Activated T-helper 1 cell treated with anti-CD3 and anti-CD28 coated beads, Interleukin-2, amount 50 U/mL, for 16 hours (primary cell): ENCODE measurements at places on chromosomes 13 and 19.
A peak's percentile ranks its signal among the peaks of the same experiment; 100 is the strongest.

DNA sequence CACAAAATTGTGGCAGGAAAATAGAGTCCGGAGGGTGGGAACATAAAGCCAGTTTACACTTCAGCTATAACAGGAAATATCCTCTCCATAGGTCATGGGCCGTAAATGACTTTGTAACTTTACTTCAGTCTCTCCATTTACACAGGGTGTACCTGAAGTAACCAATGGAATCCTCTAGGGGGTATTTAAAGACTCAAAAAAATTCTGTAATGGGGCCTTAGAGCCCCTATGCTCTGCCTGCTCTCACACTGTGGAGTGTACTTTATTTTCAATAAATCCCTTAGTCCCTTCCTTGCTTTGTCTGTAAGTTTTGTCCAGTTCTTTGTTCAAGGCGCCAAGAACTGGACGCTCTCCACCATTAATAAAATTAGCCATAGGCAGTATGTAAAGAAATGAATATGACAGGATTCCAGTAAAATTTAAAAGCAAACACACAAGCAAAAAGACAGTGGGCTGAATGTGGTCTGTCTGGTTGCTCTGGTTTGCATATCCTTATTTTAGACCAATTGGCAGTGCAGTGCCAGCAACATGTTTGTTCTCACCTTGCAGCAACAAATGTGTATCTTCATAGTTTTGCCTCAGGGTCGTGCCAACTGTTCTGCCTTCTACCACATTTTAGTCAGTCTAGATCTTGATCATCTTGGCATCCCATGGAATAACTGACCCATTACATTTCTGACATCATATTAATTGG, 801.5 kb upstream of the SPRY2 start:
- DNase-seq: no peak

- DNase-seq: peak; percentile 66
These were observed 153.5 kb upstream of the KLF12 start for GRCh38 chr13:74287724-74288169.

- DNase-seq: no peak
These were observed 7.7 kb downstream of the ZNF253 start for GRCh38 chr19:19873381-19873780.

- DNase-seq: no peak
These were observed 13.1 kb upstream of the TMEM161A start for GRCh38 chr19:19151418-19151817.

DNA sequence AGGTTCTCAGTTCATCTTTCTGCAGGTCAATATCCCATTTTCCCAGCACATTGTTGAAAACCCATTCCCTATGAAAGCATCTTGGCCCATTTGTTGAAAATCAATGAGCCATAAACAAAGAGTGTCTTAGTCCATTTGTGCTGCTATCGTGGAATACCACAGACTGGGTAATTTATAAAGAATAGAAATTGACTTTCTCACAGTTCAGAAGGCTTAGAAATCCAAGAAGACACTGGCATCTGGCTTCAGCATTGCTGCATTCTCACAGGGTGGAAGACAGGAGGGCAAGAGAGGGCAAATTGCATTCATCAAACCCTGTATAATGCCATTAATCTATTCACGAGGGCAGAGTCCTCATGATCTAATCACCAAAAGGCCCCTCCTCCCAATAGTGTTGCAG, 34.1 kb downstream of the ZNF823 start:
- no peak for DNase-seq

- DNase-seq: no peak
These were observed 106.4 kb upstream of the MLNR start for GRCh38 chr13:49113526-49114286.

DNA sequence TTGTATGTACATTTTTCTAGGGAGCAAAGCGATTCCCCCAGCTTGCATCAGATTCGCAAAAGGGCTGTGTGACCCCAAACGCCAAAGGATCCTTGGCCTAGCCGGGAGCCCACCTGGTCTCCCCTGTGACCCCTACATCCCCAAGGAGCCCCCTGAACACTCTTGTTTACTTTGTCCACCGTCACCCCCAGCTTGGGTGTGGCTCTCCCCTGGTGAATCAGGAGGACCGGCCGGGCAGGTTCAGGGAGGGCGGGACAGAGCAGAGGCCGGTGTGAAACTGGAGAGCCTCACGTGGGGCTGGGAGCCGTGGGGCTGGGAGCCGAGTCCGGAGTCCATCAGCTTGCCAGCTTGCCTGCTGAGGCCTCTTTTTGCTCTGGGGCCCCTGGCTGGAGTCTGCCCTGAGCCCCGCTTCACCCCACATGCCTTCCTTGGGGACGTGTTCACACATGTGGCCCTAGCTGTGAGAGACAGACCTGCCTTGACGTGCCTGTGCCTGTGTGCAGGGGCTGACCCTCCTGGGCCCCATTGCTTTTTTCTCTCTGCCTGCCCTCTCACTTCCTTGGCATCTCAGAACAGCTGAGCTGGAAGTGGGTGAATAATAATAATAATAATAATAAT, 2.0 kb downstream of the ITPKC start:
- no peak for DNase-seq

GRCh38 chr13:45859705-45860104, 8.2 kb upstream of the SIAH3 start:
- DNase-seq: no peak

- DNase-seq: no peak
These were observed 4.3 kb downstream of the RUVBL2 start for GRCh38 chr19:48997972-48998371.

GRCh38 chr19:49084206-49085019, 838 bp upstream of the SNRNP70 start:
- DNase-seq: no peak

GRCh38 chr19:28445826-28446225, 767.1 kb downstream of the UQCRFS1 start:
- DNase-seq: no peak

- no peak for DNase-seq
These were observed 113.2 kb upstream of the MCF2L start for GRCh38 chr13:112855859-112856258.

- DNase-seq: no peak
These were observed 741 bp upstream of the TUBGCP3 start for GRCh38 chr13:112588490-112589297.

GRCh38 chr13:62793850-62794249, 1378.2 kb upstream of the PCDH20 start:
- DNase-seq: no peak

DNA sequence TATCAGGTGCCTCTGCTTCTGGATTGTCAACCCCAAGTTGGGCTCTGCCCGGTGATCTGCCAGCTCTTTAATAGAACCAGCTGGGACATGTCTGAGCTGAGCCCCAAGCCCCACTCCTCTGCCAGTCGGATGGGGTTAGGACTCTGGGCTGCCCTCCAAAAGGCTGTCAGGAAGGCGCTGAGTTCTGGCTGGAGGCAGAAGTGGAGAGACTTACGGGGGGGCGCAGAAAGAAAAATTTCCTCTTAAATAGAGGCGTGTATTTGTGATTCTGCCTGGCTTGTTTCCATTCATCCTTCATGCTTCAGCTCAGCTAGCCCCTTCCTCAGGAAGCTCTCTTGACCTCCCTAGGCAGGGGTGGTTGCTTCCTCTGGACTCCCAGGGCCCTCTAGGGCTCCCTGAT, 985 bp upstream of the KCNK6 start:
- no peak for DNase-seq

DNA sequence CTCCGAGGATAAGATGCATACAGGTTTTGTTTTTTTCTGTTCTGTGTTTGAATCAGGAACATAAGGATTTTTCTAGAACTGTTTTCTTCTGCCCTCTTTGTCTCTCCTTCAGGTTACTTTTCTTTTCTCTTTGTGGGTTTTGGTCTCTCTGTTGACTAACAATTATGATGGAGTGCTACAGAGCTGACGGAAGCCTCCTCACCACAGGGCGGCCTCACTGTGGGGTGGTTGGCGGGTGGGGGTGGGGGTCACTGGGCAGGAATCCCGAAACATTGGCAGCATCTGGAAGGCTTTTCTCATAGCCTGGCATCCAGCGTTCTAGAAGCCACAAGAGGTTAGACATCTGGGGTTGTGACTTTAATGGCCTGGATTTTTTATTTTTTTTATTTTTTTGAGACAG, 12.0 kb upstream of the MATK start:
- DNase-seq: no peak

DNA sequence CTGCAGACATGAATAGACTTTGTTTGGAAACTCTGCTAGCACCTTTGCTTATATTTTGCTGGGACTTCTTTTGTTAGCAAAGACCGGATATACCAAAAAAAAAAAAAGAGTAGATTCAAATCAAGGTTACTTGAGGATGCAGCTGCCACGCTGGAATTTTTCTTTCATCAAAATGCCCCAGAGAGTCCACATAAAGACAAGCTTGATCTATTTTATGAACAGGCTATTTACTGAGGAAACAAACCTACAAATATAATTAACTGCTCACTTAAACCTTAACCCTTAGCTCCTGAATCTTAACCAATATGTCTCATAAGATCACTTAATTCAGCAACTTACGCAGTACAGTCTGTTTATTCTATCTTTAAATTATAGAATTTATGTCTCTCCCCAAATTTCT, 27.1 kb upstream of the DOCK9 start:
- DNase-seq: no peak

DNA sequence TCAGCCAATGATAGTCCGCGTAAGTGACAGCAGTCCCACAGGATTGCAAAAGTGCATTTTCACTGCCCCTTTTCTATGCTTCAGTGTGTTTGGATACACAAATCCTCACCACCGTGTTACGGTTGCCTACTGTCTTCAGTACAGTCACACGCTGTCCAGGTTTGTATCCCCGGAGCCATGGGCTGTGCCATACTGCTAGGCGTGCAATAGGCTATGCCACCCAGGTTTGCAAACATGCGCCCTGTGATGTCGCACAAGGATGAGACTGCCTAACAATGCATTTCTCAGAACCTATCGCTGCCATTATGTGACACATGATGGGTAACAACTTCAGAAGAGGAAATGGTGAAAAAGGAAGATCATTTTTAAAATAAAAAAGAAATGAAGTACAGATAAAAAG, 16.8 kb upstream of the ADPRHL1 start:
- no peak for DNase-seq

DNA sequence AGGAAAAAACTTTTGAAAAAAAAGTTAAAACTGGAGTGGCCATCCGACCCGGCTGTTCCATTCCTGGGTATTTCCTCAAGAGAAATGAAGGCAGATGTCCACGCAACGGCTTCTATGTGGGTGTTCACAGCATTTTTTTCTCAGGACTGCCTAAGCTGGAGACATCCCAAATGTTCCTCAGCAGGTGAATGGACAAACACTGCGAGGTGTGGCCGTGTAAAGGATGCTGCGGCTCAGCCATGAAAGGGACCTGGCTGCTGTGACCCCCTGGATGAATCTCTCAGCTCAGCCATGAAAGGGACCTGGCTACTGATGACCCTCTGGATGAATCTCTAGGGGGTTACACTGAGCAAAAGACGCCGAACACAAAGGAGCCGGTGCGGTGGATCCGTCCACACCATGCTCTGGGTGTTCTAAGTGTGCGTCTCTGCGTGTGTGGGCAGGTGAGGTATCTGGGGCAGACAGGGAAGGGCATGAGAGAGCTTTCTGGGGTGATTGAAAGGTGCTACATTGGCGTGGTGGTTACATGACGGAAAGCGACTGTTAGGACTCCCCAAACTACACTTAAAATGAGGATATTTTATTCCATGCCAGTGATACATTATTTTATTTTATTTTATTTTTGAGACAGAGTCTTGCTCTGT, 7.2 kb upstream of the ASPDH start:
- no peak for DNase-seq

DNA sequence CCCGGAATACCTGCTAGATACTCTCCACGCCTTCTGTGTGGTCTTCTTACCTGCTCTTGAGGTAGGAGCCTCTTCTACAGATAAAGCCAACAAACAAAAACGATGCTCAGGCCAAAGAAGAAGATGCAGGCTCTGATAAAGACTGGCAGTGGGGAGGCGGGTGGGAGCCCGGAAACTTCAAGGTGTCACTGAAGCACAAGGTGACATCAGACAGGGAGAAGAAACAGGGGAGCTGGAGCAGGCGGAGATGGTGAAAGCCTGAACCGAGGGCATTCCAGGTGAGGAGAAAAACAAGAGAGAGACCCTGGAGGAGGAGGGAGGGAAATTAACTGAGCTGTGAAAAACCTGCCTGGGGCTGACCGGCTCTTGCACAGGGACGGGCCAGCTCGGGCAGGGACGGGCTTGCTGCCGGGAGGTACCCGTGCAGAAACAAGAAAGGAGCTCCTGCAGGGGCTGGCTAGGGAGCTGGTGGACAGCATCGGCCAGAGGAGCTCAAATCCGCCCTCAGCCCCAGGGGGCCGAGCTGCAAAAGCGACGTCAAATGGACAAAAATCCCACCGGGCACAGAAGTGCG, 19.0 kb downstream of the GNG7 start:
- DNase-seq: no peak

- no peak for DNase-seq
These were observed 650.1 kb downstream of the FGF9 start for GRCh38 chr13:22320991-22321390.

DNA sequence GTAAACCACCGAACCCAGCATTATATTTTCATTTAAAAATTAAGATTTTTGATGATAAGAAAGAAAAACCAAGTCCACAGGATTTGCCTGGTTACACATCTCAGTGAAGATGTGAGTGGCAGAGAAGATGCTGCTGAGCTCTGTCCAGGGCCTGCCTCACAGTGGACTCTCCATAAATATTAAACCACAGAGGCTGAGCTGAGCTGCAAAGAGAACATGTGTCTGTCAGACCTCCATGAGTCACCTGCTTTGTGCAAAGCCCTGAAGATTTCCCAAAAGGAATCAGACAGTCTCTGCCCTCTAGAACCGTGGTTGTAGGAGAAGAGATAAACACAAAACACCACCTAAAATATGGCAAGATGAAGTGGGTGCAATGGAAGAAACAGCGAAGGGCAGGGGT, 127.2 kb upstream of the TSC22D1 start:
- DNase-seq: no peak

- no peak for DNase-seq
These were observed 19.2 kb downstream of the PNMA8A start for GRCh38 chr19:46452186-46452585.

DNA sequence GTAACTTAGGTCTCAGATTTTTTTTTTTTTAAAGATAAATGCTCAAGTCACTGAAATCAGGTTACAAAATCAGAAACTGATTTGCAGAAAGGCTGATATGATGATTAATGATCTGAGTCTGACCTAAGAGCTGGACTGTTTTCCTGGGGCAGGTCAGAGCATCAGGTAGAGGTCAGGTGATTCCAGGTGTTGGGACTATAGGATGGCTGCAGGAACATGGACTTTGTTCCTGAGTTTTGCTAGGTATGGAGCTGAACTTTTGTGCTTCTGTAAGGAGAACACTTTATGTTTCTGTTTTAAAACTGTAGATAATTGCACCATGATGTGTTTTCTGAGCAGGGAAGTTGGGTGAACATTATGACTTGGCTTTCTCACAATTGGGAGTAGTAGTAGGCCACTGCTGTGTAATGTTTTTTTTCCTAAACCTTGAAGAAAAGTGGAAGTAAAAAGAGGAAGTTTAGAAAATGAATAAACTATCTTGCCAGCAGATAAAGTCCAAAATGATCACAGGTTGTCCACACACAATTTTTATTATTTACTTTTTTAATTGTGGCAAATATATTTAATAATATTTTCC, 297.2 kb downstream of the DCT start:
- DNase-seq: no peak

DNA sequence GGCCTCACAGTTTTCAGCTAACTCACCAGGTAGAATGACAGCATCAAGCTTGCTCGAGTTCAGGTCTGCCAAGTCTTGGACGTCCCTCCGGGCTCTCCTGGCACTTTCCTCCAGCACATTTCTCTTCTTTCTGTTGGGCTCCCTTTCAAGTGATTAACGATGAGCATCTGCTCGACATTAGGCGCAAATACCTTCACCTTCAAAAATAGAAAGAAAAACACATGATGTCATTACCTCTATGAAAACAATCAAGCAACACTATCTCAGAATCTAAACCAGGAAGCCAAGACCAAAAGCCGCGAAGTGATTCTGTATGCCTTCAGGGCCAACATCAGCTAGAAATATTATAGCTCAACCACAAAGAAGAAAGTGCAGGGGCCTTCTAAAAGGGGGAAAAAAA, 15.4 kb upstream of the CLN5 start:
- DNase-seq: no peak
